Sciatic nerve (tissue), 2 donors: ENCODE measurements at places on chromosomes 7 and 10.

DNA sequence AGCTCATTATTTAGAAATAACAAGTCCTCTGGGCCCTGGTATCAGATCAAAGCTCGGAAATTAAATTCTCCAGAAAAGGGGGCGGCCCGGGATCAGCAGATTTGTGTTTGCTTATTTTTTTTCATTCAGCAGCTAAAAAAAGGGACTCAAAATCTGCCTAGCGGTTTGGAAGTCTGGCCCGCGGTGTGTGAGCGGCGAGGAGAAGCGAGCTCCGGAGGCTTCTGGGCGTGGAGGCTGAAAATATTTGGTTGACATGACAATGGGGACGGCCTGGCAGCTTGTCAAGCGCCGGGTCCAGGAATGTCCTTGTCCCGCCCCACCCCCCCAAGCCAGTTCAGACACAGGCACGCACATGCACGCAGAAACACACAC, 43.4 kb downstream of the FOXL3 start:
- no peak for DNase-seq

GRCh38 chr7:80054356-80054755, 80.3 kb upstream of the GNAI1 start:
- DNase-seq, result no peak

GRCh38 chr10:110442746-110443145, 55.0 kb upstream of the DUSP5 start:
- DNase-seq, result peak; percentile 33

DNA sequence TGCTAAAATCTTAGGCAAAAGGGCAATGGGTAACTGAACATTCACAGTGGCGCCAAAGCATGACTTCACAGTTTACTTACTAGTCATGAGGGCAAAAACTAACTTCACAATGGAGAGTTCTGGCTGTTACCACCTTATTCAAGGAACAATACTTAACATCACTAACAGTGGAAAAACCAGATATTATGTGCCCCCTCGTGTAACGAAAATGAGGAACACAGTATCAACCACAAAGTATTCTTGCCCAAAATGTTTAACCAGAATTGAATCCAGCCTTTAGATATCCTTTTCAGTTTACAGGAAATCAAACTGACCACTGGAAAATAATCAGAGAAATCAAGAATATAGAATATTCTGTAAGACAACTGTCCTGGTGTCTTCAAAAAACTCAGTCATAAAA, 9.5 kb downstream of the C7orf25 start:
- no peak for DNase-seq

DNA sequence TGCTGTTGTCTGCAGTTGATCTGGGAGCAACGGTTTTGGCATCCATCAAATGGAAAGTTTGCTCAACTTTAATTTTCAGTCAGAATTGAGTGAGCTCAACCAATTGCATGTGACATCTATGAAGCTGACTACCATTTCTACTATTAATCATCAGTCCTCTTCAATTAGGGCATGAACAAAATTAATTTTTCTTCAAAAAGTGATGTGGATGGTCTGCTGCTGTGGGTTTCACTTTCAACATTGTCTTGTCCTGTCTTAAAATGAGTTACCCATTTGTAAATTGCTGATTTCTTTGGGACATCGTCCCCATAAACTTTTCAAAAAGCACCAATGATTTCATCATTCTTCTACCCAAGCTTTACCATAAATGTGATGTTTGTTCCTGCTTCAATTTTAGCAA, 176.7 kb upstream of the LRRN3 start:
- DNase-seq, result no peak

GRCh38 chr7:142477079-142477651, 219.3 kb upstream of the PRSS58 start:
- DNase-seq, result no peak

DNA sequence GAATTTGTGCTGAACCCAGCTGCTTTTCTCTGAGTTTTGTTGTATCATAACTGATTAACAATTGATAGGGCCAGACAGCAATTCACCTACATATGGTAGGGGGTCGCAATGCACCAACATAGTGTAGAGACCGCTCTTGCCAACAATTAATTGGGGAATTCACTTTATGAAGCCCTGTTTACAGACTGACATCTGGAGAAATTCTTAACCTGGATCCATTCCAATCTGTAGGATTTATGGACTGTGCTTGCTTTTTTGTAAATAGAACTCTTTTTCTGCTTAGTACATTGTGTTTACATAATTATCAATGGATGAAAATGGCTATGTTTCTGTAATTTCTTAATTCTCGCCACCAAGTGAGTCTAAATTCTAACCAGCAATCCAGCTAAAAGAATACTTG, 311.7 kb upstream of the BMPER start:
- DNase-seq, result no peak

DNA sequence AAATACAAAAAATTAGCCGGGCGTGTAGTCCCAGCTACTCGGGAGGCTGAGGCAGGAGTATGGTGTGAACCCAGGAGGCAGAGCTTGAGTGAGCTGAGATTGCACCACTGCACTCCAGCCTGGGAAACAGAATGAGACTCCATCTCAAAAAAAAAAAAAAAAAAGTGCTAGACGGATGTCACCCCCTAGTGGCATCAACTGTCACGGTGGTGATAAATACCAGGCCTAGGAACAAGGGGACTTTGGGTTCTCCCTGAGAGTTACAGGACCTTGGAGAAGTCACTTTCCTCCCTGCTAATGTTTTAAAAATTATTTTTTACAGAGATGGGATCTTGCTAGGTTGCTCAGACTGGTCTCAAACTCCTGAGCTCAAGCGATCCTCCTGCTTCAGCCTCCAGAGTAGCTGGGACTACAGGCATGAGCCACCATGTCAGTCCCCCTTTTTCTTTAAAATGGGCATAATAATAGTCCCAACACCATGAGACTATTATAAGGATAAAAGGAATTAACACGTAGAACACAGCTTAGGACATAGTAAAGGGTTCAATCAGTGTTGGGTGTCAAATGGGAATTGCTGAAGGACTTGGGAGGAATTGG, 2.6 kb upstream of the TMEM130 start:
- no peak for DNase-seq

DNA sequence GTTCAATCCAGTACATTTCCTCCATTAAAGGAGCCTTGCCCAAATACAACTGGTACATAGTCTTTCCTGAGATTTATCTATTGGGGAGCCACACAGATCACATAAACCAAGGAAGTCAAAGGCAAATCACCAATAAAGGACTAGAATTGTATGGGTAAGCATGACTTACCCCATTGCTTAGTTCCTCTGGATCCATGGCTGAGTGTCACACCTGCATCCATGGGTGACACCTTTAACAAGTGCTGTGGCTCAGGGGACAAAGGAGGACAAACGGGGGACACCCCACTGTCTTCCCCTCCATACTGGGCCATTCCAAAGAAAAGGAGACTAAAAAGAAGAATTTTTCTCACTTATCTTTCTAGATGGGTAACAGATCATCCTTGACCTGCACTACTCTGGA, 30.4 kb downstream of the ZNF92 start:
- no peak for DNase-seq

DNA sequence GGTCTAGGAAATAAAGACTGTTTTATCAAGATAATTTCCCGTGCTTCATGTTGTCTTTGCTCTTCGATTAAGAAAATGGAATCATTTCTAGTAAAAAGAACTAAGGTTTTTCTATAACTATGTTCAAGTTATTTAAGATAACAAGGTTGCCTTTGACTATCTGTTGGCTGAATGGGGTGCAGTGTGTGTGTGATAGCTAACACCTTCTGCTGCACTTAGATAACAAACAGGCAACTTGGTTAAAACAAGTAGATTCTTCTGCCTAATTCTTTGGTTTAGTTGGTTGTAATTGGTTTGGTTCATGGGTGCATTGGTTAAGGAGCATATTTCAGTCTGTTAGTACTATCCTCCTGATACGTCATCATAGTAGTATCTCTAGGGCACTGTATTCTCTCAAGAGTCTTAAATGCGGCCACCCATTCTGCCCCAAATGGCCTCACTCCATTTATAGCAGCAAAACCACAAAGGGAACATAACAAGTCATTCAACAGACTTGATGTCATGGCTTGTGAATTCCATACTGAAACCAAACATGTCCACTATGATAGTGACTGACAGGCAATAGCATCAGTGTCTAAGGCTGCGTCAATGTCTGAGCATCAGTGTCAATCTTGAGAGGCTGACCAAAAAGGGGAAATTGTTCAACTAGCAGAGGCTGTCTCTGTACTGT, 55.7 kb downstream of the CCDC3 start:
- no peak for DNase-seq

GRCh38 chr7:66170309-66171231, 34.6 kb upstream of the TPST1 start:
- DNase-seq, result peak; percentile 72

DNA sequence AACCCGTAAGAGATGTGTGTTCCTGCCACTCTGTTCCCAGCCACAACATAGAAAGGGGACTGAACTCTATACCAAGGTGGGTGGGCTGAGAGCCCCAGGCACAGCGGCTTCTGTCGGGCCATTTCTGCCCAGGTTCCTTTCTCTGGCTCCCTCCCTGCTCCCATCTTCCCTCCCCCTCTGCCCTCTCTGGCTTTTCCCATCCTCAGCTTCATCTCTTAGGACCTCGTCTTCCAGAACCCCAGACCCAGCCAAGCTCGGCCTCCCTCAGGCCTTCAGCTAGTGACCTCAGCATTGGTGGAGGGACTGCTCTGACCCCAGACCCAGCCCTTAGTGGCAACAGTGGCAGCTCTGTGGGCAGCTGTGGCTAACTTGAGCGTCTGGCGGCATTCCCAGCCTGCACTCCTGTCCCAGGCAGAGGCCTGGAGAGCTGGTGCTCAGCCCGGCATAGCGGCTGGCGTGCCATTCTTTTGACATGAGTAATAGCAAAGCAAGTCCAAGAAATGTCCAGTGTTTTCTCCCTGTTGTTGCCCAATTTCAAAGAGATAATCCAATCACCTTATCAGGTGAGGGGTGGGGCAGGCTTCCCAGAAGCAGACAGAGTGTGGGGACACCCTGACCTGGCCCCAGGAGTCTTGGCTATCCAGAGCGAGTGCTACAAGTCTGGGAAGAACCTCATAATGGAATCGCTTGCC, 15.9 kb downstream of the PTPRE start:
- DNase-seq, result no peak

GRCh38 chr10:20608503-20608902, 288.6 kb downstream of the NEBL start:
- no peak for DNase-seq

- peak; percentile 79 for DNase-seq
Measured at GRCh38 chr7:37211097-37211880, 237.4 kb downstream of the ELMO1 start.

- DNase-seq, result no peak
Measured at GRCh38 chr10:125084191-125084613, 76.2 kb downstream of the CTBP2 start.

- DNase-seq, result no peak
Measured at GRCh38 chr7:66602159-66602558, 26.5 kb upstream of the KCTD7 start.

- DNase-seq, result peak; percentile 49
Measured at GRCh38 chr7:2043316-2044039, 189.3 kb downstream of the MAD1L1 start.

DNA sequence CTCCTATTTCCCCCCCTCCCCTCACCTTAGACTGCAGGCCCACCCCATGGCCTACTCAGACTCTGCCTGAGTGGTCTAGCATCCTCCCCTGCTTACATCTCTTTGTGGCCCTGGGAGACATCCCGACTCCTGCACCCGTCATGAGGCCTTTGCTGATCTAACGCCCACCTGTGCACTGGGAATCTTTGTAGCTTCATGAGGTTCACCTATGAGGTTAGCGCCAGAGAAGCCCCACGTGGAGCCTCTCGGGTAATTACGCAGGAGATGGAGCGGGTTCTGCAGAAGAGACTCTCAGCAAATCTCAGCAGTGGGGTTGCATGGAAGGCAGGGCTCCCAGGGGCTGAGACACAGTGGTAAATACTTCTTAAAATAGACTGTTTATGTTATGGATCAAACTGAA, 43.5 kb upstream of the HSPA12A start:
- no peak for DNase-seq

GRCh38 chr7:89800761-89801160, 353.5 kb upstream of the STEAP1 start:
- no peak for DNase-seq

DNA sequence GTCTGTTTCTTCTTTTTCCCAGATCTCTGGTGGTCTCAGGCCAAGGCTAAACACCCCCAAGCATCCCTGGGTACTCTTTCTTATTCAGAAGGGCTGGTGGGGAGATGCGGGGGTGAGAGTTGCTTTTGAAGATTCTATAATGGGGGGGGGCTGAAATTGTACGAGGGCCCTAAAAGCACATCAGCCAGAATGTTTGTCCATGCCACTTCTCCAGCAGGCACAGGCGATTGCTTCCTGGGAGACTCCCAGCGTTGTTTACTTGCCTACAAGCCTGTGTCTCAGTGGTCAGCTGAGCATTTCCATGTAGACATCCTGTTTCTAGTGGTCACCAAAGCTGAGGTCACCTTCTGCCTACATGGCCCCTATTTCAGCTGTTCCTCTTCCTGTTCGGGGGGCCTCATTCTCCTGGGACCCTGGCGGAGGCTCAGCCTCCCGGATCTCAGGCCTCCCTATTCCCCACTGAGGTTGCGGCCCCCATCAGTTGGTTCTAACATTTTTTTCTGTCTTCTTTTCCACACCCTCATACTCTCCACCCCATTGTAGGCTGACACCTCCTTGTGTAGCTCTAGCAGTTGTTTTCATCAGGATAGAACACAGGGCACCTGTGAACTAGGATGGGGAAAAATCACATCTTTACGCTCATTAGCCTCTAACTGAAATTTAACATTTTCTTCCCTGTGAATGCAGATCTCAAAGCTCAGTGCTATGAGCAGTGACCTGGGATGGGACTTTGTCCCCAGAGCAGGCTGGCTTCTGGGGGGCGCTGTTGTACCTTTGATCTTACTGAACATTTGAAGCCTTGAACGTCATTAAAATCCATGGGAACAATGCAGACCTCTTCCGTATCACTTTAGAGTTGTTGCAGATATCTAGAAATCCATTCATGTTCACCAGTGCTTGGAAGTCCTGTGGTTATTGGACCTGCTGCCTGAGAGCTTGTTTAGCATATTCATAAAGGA, 286.5 kb downstream of the GLRX3 start:
- no peak for DNase-seq
